ENCODE measurements at places on chromosomes 5 and 9.

- DNase-seq, result no peak
Observed at GRCh38 chr9:87564111-87564510, 66.4 kb downstream of the DAPK1 start.

GRCh38 chr5:119395080-119395836 is 39.4 kb downstream of the TNFAIP8 start:
- no peak for DNase-seq

- peak; percentile 88 for DNase-seq
Observed at GRCh38 chr9:124011460-124012301, at the start of gene LHX2. Gene LHX2, plus strand, starts transcription at chr9:124011768. Its CDS starts 581 bp downstream, at chr9:124012349.

DNA sequence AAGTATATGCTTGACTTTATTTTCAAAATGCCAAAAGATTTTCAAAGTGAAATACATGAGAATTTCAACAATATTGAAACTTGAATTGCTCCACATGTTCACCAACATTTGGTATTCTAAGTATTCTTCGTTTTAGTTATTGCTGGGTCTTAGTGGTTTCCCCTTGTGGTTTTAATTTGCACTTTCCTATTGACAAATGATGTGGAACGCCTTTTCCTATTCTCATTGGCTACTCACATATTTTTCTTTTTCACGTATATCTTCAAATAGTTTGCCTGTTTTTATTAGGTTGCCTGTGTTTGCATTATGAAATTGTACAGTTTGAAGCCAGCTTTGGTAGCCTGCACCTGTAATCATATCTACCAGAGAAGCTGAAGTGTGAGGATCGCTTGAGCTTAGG is 405.7 kb upstream of the IRX2 start:
- DNase-seq, result no peak

GRCh38 chr5:75948438-75948837 is 134.7 kb upstream of the SV2C start:
- DNase-seq, result no peak

- DNase-seq, result no peak
Observed at GRCh38 chr5:170405817-170406216, 16.6 kb upstream of the KCNMB1 start.

DNA sequence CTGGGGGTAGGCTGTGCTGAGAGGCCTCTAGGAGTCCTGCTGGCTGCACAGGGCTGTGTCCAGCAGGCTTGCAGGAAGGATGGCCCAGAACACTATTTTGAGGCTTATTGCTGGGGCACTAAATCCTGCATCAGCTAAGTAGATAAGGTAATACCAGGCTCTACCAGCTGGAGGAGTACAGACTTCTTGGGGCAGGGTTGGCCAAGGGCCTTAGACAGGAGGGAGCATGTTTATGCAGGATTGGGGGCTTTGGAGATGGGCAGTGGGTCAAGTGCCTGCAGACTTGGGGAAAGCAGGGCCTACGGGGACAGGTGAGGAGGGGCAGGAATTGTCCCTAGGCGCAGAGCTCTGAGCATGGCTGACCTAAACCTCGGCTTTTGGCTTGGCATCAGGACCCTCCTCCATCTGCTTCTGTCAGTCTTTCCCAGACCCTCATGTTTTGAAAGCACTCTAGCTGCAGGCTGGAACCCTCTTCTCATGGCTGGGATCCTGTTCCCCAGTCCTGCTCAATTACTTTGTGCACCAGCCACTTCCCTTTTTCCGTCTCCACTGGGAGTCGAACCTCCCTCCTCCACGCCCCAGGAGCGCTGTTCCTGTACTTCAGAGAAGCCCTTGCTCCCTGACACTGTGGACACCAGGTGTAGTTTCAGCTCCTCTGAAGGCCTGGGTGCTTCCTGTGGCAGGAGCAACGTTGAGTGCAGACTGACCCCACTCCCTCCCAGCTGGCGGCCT is 61.0 kb upstream of the SPTLC1 start:
- DNase-seq, result no peak

DNA sequence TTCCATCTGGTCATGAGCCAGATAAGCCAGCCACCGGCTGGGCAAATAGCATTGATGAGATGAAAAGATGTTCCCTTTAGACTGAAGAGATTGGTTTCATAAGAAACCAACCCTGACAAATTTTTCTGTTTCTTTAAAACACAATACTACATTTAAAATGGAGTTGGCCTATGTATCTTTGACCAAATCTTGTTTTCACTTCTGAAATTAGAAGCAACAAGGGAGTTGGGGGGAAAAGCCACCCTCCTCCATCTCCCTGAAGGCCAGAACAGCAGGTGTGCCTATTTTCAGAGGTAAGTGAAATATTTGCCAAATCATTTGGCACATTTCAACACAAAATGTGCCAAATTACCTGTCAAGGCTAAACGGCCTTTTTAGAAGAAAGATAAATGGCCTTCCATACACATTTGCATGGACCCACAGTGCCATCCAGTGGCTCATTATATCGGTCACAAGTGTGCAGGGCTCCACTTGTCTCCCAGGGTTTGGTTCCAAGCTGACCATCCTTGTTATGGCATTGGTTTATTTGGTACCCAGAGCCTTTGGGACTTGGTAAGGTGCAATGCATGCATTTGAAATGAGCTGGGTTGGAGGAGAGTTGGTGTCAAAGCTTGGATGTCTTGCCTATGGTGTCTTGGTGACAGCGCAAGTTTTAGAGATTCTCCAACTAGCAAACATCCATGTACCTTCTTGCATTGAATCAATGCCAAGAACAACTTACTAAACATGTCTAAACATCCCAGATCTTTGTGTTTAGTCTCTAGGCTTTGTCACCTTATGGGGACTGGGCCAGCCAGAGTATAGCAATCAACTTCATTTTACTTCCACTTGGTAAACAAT is 372.0 kb upstream of the KIF2A start:
- DNase-seq, result peak; percentile 23

- no peak for DNase-seq
Observed at GRCh38 chr9:95648225-95648624, 131.5 kb upstream of the PTCH1 start.

GRCh38 chr5:78003450-78003849 is 227.3 kb upstream of the TBCA start:
- no peak for DNase-seq

DNA sequence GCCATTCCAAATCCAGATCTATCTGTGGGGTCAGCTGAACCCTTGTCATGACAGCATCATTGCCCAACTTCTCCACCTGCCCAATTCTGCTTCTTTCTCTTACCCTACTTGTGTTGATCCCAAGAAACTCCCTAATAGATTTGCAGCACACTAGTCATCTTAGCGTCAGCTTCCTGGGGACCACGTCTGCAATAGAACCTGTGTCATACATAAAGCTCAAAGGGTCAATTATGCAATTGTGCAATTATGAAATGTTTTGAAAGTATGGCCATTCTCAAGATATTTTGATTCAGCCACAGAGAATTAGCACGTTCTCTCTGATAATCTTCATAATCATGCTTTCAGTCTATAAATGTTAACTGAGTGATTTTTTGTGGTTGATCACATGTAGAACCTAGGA is 87.4 kb upstream of the PAPPA start:
- DNase-seq, result no peak

DNA sequence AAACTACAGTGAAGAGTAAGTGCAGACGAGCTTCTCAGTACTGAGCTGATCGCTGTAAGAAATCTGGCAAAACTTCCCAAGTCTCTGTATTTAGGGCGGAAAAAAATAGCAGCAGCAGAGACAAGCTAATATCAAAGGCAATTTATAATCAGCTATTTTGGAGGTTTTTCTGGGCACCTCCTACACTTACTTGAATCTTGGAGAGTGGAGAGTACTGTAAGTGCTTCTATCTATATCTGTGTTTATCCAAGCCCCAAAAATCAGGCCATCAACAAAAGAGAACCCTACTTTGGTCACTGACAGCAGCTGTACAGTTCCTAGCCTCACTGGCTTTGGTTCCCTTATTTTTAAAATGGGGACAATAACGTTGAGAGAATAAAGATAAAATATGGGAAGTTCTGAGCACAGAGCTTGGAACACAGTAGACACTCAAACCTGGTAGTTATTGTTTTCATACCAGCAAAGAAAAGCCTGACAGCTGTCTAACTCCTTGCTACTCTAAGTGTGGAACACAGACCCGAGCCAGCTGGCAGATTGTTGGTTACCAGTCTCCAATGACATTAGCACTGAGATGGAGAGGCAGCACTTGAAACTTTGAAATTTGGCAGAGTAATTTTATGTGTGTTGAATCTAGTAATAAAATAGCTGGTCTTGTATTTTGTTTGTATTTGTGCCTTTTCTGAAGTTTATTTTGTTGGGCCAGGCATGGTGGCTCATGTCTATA is 96.0 kb upstream of the SLC28A3 start:
- DNase-seq, result no peak

GRCh38 chr5:59089767-59090166 is 506.9 kb downstream of the RAB3C start:
- no peak for DNase-seq

GRCh38 chr5:125834438-125835115 is 588.6 kb upstream of the GRAMD2B start:
- DNase-seq, result no peak

- no peak for DNase-seq
Observed at GRCh38 chr9:125974705-125975104, 227.5 kb downstream of the PBX3 start.

DNA sequence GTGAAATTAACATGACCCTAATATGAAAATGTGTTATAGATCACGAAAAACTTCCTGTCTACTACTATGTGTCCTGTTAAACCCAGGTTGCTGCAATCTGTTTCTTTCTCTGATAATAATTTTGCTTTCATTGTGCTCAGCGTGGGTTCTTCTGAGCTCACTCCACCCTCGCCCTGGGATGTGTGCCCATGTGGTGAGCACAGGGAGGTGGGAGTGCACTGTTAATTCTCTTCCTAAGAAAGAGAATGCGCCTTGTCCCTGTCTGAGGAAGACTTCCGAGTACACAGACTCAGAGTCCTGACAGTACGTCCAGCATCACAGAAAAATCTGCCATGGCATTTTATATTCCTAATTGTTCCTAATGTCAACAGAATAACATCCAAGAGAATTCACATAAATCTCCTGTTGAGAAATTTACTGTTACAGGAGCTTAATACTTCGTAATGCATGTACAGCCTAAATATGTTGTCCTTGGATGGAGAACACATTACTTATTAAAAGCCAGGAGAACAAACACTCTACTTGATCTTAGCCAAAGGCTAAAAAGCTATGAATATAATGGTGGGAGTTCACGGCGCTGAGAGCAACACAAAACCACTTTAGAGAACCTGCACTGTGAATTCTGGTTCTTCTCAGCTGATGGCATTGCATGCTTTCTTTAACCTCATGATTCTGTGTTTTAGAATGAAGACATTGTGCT is 102.6 kb downstream of the PDE4D start:
- no peak for DNase-seq

- DNase-seq, result no peak
Observed at GRCh38 chr9:34993502-34994259, 4.1 kb downstream of the DNAJB5 start.

DNA sequence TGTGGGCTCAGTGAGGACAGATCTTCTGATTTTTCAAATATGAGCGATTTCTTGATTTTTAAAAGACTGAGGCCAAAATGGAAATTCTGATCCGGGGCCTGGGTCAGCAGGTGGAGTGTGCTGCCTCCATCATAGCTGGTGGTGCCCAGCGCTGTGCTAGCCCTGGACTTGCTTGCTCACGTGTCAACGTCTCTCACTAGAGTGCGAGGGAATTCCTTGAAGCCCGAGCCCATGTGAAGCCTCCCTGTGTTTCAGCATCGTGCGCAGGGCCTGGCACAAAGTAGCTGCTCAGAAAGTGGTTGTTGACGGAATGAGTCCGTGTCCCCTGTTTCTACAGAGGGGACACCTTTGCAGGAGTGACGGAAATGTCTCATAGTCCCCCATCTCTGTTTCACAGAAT is 50.5 kb downstream of the RGS3 start:
- DNase-seq, result no peak

GRCh38 chr9:137452006-137452760 is 7.0 kb downstream of the NSMF start:
- DNase-seq, result no peak

DNA sequence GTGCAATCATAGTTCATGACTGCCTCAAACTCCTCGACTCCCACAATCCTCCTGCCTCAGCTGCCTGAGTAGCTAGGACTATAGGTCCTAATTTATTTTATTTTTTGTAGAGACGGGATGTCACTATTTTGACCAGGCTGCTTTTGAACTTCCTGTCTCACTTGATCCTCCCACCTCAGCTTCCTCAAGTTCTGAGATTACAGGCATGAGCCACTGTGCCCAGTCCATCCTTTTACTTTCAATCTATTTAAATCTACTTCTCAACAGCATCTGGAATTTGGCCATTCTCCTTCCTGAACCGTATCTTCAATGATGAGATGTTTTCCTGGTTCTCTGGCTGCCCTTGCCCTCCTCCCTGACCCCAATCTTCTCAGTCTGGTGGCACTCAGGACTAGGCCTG is 12.2 kb upstream of the GRIN1 start:
- no peak for DNase-seq

GRCh38 chr5:35543408-35543807 is 74.3 kb upstream of the SPEF2 start:
- DNase-seq, result no peak

GRCh38 chr5:135654761-135655467 is 76.1 kb upstream of the CXCL14 start:
- no peak for DNase-seq

DNA sequence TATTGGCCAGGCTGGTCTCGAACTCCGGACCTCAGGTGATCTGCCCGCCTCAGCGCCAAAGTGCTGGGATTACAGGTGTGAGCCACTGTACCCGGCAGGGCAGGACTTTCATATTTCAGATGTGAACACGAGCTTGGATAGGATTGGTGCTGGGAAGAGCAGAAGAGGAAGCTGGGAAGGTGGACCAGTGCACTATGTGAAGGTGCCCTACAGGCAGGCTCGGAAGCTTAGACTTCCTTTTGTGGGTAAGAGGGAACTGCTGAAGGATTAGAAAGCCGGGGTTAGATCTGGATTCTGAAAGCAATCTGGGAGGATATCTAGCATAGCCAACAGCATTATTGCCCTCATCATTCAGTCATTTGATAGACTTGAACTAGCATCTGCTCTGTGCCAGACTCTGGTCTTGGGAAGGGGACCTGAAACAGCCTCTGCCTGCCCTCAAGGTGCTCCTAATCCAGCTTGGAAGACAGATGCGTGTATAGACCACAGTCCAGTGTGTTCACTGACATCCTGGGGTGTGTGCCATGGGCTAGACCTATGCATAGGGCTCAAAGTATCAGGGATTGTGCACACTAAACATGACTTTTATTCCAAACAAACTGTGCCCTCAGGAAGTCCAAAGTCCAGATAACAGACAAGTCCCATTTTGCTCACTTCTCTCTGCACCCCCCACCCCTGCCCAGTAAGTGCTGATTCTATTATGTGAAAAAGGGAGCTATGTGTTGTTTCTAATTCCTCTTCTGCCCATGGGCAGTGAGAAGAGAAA is 637 bp downstream of the CBY3 start:
- no peak for DNase-seq

DNA sequence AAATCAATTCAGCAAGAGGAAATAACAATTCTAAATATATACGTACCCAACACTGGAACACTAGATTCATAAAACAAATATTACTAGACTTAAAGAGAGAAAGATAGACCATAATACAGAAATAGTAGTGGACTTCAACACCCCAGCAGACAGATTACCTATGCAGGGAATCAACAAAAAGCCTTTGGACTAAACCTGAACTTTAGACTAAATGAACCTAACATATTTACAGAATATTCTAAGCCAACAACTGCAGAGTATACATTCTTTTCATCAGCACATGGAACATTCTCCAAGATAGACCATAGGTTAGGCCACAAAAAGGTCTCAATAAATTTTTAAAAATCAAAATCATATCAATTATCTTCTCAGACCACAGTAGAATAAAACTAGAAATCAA is 32.9 kb upstream of the BARX1 start:
- no peak for DNase-seq

GRCh38 chr9:115597330-115597895 is 479.5 kb upstream of the TNC start:
- no peak for DNase-seq
